Esophagus squamous epithelium (tissue), 5 donors: ENCODE measurements at places on chromosomes 12 and 14.

DNA sequence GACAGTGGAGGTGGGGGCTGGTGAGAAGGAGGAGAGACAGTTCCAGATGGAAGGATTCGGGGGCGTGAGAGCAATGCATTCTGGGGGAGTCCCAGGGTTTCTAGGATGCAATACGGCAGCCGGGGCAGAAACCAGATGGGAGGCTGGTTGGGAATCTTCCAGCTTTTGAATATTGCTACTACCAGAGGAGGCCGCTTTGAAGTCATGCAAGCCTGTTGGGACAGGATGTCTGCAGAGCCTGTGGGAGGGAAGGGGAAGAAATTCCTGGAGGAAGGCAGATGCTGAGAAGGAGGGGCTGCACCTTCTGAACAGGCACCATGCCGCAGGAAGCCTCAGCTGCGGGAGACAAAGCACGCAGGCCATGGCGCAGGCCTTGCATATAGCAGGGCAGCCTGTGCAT, 105.4 kb downstream of the APAF1 start:
- no peak for DNase-seq

GRCh38 chr12:48028541-48029431, 24.5 kb upstream of the COL2A1 start:
- DNase-seq: no peak

- DNase-seq: no peak
Measured at GRCh38 chr14:30195941-30196340, 268.3 kb upstream of the PRKD1 start.

DNA sequence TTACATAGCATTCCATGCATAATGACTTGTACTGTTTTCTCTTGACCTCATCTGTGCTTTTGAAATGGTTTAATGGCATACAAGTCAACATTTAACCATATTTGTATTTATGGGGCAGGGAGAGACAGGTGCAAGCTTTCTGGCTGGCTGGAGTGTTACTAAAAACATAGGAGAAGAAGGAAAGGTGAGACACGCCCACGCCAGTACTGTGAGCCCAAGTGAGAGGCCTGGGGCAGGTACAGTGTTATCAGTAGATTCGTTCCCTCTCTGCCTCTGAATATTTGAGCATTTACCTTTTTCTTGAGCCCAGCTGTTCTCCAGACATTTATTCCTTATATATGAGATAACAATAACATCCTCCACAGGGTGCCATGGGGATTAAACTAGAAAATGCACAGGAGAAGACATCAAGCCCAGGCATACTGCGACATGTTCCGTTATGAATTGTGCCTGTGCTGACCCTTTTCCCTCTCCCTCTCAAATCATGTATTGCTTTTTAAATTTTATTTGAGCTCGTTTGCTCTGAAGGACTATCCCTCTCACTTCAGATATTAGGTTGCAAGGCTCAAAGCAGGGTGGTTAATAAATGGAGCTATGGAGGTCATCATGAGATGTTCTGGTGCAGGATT, 34.6 kb upstream of the TUBA1C start:
- no peak for DNase-seq

DNA sequence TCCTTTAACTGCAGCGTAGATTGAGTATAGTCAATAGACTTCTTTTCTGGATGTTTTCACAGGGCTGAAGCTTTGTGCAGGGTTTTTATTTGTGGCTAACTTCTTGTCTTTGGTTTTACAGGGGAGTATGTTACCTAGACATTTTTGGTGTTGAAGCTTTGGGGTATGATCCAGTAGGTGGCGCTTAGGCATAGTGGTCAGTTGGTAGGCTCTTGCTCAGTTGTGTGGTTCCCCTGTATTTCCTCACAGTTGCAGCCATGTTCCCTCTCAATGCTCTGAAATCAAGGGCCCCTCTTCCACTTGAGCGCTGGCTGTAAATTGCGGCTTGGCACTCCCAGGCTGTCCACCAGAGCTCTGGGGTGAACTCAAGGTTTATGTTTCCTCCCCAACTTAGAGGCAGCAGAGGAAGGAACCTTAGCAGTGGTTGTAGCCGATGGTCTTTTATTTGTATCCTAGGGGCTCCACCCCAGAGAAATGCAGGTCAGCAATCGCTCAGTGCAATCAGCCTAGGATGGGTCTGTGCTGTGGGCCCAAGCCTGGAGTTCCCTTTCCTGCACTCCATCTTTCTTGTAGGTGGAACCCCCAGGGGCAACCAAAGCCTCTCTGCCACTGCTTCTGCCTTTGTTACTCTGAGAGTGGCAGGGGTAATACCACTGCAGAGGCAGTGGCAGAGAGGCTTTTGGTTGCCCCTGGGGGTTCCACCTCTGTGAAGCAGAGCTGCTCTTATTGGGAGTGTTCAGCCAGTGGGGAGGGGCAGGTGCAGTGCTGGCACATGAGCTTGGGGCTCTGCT, 55.1 kb downstream of the CMAS start:
- DNase-seq: no peak

- no peak for DNase-seq
Measured at GRCh38 chr12:30564394-30564793, 131.3 kb downstream of the IPO8 start.

- DNase-seq: no peak
Measured at GRCh38 chr12:54053751-54054741, at the start of gene HOXC4. Gene HOXC4 (plus strand): TSS chr12:54053835. CDS start chr12:54053923, 88 bp downstream.

GRCh38 chr14:75484711-75485429, 37.4 kb upstream of the BATF start:
- no peak for DNase-seq

DNA sequence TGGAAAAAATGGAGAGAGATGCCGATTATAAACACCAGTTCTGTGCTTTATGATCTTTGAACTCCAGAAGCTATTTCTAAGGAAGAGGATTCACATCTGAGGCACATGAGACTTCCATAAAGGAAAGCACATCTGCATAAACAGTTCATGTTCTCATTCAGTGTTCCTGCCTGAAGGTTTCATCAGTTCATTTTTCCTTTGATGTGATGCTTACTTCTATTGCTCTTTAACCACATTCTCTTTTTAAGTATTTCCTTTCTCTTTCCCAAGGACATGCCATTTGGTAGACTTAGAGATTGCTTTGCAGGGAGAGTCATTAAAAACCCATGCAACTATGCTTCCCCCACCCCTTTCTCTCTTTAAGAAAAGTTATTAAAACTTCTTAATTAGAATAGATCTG, 387.0 kb upstream of the FLRT2 start:
- DNase-seq: no peak

- no peak for DNase-seq
Measured at GRCh38 chr14:70008284-70009262, 129.4 kb downstream of the SMOC1 start.

DNA sequence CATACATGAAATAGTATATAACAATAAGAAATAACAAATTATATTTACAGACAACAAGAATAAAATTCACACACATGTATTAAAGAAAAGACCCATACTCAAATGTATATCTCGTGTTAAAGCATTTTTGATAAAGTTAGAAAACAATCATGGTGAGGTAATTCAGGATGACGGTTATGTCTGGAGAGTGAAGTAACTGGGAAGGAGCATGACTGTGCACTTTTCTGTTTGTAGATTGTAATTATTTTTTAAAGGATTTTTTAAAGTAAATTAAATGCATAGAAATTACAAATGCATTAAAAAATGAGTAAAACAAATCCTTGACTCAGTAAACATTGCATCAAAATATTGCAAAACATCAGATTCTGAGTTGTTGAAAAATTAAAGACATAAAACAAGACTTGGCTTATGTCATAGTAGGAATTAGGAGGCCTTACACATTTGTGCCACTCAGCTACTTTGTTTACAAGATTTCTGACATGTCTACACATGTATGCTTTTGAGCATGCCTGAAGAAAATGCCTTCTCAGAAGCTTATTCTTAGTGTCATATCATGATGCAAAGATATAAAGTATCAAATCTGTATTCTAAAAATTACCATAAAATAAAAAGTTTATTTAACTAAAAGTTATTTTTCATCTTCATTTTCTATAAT, 1325.1 kb downstream of the SLC16A7 start:
- DNase-seq: no peak

DNA sequence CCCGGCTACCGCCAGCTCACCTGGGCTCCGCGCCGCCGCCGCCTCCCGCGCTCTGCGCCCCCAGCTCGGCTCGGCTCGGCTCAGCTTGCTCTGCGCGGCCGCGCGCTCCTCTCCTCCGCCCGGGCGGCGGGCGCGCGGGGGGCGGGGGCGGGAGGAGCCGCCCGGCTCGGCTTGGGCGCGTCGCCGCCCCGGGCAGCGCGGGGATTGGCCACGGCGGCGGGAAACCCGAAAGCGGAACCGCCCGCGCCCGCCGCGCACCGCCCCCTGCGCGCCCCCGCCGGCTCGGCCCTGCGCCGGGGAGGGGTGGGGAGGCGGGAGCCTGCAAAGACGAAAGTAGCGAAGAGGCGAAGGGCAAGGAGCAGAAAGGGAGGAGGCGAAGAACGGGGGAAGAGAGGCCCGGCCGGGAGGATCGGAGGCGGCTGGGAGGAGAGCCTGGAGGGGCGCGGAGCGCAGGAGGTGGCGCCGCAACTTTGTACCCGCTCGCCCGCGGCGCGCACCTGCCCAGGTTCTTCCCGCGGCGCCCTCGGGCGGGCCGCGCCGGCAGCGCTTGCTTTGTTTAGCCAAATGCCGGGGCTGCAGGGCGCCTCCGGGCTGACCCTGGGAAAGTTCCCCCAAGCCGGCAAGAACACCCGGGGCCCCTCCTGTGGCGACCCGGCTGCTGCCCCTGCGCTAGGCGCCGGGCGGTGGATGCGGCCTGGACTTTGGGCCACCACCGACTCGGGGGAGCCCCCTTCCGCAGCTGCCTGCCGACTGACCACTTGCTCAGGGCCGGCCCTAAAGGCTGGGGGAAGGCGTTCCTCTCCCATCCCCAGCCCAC, at the start of gene CAMKK2:
CAMKK2 (minus strand) TSS at position 92 of the 817 bp plus-strand sequence. CDS start 22,183 bp downstream, outside the sequence.
- no peak for DNase-seq

DNA sequence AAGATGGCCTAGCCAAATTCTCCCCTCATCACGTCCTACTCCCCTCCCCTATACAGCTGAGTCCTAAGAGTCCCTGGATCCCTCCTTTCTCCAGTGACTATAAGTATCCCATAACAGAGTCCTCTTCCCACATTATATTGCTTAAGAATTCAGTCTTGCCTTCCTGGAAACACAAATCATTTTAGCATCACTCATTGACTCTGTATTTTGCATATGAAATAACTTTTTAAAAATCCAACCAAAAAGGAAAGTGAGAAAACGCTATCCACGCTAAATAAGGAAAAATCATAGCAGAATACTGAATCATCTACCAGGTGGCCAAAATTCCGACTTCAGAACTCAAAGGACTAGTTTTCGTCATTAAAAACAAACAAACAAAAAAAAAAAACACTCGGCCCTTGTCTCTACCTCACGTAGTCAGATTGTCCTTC, 130.2 kb downstream of the GCH1 start:
- no peak for DNase-seq

DNA sequence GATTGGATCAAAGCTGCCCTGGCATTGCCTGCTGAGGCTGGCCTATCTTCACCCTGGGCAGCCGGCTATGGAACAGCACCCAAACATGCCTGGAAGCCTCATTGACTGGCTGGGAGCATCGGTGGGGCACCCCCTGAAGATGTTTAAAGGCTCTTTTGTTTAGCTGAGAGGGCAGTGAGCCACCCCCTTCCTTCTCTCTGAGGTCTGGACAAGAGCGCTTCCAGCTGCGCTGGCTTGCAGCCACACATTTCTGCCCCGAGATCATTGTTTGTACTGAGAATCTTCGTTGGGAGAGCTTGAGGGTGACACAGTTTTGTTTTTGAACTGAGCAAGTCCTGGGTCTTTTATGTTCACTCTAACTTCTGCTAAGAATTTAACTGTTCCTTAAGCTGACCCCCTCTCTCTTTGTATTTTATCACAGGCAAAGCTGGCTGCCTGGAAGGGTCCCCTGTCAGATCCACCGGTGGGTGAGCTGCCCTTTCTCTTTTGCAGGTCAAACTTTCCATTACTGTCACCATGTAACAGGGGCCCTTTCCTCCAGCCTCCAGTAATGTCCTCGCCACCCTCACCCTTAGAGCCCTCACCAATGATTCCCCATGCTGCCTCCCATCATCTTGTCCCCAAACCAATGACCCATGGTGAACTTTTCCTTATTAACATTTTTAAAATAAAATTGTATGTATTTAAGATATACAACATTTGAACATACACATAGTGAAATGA, 212.2 kb downstream of the KIF26A start:
- DNase-seq: no peak

- DNase-seq: no peak
Measured at GRCh38 chr12:106633451-106633823, 50.6 kb downstream of the RFX4 start.

DNA sequence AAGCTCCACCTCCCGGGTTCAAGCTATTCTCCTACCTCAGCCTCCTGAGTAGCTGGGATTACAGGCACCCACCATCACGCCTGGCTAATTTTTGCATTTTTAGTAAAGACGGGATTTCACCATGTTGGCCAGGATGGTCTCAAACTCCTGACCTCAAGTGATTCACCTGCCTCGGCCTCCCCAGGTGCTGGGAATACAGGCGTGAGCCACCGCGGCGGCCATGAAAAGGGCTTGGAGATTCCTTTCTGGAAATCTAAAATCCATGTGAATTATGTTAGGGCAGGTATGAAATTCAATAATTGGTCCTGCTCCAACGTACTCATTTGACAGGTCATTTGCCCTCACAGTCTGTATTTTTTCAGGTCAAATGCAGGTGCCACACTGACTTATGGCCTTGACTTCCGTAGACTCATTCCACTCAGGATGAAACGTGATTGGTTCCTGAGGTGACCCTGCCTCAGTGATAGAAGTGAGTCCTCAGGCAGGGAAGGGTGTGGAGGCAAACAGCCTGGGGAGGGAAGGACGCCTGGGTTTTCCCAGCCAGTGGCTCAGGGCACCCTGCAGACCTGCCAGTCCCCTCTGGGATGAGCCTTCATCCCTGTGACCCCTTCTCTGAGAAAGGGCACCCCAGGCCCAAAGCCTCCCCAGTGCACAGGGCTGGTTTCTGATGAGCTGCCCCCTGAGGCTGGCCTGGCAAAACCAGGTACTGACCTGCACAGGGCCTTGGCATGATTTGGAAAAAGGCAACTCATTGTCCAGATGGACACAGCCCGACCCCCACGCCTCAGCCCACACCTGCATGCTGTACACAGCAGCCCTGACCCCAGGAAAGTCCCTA, 48.7 kb downstream of the PSMA6 start:
- DNase-seq: no peak

- no peak for DNase-seq
Measured at GRCh38 chr12:124780752-124781685, 82.6 kb downstream of the SCARB1 start.

DNA sequence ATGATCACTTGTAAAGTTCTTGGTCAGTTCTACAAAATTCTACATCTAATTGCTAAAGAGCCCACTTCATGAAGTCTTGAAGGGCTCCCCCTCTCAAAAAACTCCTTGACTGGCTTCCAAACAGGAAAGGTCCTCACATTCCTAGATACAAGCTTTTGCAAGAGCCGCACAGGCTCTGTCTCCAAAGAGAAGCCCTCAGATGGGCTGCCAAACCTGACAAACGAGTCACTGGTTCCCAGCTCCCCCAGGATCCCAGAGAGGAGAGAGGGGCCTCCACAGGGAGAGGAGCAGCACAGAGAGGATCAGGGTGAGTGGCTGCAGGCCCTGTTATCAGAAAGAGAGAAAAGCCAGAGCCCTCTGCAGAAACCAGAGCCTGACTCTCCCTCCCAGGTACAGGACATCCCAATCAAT, 5.8 kb downstream of the NID2 start:
- no peak for DNase-seq
